Stimulated activated CD8-positive, alpha-beta memory T cell treated with anti-CD3 and anti-CD28 coated beads, Interleukin-15, amount 100 ng/mL, for 4 hours (primary cell): ENCODE measurements at places on chromosomes 6 and 20.

- no peak for DNase-seq
Measured at GRCh38 chr6:124393536-124393935, 568.7 kb upstream of the RNF217 start.

DNA sequence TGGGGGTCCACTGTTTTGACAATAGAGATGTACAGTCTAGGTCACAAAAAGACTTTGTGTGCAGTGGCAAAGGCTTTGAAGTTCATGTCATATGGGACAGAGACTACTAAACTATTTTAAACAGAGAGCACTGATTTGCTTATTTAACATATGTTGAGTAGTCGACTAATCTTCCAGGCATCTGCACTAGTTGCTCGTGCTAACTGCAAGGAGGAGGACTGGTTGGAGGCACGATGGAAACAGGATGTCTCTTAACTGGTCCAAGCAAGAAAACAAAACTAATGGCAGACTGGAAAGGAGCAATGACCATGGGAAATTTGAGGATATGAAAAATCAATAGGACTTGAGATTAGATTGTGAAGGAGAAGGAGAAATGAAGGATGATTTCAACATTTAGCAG lies 28.5 kb upstream of the ERVFRD-1 start:
- no peak for DNase-seq

DNA sequence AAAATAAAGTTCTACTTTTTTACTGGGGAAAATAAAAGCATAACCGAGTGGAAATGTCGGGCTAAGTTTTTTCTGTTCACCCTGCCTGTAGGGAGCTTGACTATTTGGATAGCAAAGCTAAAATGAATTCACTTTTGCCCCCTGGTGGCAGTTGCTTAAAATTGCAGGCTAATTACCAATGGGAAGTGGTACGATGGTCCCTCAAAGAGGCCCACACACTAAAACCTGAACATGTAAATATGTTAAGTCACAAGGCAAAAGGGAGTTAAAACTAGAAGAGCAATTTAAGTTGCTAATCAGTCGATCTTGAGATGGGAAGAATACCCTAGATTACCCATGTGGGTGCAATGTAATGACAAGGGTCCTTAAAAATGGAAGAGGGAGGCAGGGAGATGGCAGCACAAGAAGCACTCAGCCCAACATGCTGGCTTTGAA lies 916 bp upstream of the SUN5 start:
- DNase-seq: no peak

- no peak for DNase-seq
Measured at GRCh38 chr20:17602493-17602892, 32.6 kb downstream of the DSTN start.

- no peak for DNase-seq
Measured at GRCh38 chr6:47209632-47210031, 100.1 kb downstream of the TNFRSF21 start.

DNA sequence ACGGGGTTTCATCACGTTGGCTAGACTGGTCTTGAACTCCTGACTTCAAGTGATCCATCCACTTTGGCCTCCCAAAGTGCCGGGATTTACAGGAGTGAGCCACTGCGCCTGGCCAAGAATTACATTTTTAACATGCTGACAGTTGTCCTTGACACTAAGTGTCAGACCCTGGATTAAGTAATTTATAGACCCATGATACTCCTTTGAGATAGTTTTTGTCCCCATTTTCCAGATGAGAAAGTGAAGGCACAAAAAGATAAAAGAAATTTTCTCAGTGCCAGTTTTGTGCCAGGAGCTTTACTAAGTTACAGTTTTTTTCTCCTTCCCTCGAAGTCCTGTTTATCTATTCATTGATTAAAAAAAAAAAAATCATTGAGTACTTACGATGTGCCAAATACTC lies 9.8 kb upstream of the EDEM2 start:
- DNase-seq: no peak

- no peak for DNase-seq
Measured at GRCh38 chr20:32189123-32189410, 18.5 kb downstream of the PLAGL2 start.

DNA sequence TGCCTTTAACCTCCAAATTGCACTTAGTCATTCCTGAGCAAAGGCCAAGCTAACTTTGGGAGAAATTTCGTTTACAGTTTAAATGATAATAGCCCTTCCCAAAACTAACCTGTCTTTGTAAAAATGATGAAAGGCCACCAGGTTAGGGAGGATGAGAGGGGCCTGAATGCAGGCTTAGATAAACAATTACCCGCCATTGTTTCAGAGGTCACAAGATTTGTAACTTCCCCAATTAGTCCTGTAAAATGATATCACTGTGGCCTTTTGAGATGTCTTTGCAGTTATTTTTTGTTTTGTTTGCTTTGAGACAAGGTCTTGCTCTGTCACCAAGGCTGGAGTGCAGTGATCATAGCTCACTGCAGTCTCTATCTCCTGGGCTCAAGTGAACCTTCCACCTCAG lies 26.3 kb downstream of the GNL1 start:
- no peak for DNase-seq

GRCh38 chr20:11849270-11849915 lies 68.3 kb upstream of the BTBD3 start:
- DNase-seq: no peak

DNA sequence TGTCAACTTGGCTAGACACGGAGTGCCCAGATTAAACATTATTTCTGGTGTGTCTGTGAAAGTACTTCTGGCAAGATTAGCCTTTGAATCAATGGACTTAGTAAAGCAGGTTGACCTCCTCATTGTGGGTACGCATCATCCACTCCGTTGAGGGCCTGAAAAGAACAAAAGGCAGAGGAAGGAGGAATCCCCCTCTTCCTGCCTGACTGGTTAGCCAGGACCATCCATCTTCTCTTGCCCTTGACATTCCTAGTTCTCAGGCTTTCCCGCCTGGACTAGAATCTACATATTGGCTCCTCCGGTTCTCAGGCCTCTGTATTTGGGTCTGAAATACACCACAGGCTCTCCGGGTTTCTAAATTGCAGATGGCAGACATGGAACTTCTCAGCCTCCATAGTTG lies 74.0 kb upstream of the POPDC3 start:
- DNase-seq: no peak

- no peak for DNase-seq
Measured at GRCh38 chr6:12403947-12404647, 113.9 kb downstream of the EDN1 start.

- no peak for DNase-seq
Measured at GRCh38 chr6:15276036-15276985, 30.4 kb downstream of the JARID2 start.

DNA sequence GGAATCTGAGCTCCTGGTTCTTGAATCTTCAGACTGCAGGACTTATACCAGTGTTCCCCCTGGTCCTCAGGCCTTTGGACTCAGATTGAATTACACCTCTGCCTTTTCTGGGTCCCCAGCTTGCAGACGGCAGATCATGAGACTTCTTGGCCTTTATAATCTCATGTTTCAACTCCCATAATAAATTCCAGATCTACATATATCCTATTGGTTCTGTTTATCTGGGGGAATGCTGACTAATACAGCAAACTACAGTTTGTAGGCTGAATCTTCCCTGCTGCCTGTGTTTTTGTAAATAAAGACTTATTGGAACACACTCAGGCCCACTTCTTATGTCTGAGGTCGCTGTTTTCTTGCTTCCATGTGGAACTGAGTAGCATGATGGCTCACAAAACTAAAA lies 184.7 kb downstream of the HDGFL1 start:
- DNase-seq: no peak
